Activated CD4-positive, alpha-beta memory T cell treated with anti-CD3 and anti-CD28 coated beads for 36 hours (primary cell): ENCODE measurements at places on chromosomes 13 and 19.

DNA sequence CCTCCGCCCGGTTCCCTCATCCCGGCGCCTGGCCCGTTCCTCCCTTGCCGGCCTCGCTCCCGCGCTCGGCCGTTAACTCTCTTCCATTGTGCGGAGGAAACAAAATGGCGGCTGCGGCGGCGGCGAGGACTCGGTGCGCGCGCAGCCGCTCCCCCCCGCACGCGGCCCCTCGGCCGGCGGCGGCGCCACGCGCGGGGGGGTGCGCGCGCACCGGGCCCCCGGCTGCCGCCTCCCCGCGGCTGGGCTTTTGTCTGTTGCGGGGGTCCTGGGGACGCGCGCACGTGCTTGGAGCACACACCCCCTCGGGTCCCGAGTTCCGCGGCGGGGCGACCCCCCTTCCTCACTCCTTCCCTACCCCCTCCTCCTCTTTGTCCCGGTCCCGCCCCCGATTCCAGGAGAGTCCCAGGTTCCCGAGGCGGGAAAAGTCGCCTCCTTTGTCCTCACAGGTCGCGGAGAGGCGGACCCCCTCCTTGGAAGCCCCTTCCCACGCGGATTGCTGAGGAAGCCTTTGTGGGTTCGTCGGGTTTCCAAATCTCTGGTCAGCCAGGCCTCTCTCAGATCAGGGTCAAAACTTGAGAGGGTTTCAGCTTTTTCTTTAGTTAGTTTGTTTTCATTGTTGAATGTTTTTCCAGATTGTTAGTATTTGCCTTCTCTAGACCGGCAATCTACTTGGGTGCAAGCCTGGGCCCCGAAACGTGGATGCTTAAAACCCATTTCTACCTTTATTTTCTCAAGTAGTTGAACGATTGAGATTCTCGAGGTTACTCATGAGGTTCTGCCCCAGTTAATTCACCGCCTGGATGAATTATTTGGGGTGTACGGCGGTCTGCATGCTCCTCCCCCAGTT, 687 bp downstream of the ILF3 start:
- peak; percentile 64 for DNase-seq

GRCh38 chr13:71274923-71275608, 591.9 kb downstream of the DACH1 start:
- DNase-seq: no peak

DNA sequence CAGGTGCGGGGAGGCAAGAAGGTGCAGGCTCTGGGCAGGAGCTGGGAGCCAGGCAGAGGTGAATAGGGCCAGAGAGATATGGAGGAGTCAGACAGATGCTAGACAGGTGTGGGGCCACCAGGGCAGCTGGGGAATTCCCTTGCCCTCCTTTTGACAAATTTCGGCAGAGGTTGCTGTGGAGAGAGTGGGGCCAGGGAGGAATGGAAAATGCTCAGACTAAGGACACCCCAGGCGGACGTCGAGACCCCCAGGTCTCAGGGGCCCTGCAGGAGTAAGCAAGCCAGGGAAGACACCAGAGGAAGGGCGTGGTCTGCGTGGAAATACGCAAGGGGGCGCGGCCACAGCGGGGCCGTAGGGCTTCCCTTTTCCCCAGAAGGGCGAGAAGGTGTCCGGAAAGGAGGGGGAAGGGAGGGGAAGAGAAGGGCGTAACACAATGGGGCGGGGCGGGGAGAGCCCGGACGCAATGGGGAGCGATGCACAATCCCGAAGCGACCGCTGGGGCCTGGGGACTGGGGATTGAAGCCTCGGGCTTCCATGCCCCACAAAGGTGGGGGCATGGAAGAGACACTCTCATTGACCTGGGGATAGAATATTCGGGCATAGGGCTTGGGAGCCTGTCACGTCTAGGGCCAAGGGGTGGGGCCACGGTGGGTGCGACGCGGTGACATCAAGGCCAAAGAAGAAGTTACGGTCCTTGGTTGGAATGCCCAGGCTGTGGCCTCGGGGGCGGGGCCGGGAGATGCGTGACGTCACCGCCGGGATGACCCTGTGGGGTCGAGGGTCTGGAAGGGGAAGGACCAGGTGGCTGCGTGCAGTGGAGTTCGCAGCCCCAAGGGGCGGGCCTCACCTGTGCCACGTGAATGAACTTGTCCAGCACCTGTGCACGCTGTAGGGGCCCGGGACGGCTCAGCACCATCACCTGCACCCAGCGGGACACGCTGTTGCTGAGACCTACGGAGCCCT, 8.2 kb downstream of the RASGRP4 start:
- peak; percentile 81 for DNase-seq

GRCh38 chr19:11580116-11580515, 2.7 kb upstream of the ACP5 start:
- DNase-seq: no peak

DNA sequence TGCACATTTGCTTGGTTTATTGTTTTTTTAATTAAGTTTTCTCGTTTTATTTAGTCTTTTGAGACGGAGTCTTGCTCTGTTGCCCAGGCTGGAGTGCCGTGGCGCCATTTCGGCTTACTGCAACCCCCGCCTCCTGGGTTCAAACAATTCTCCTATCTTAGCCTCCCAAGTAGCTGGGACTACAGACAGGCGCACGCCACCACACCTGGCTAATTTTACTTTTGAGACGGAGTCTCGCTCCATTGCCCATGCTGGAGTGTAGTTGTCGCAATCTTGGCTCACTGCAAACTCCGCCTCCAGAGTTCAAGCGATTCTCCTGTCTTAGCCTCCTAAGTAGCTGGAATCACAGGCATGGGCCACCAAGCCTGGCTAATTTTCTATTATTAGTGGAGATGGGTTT, 1.3 kb downstream of the RPS9 start:
- no peak for DNase-seq

- peak; percentile 22 for DNase-seq
Measured at GRCh38 chr13:49791315-49791710, 1.2 kb downstream of the KPNA3 start.

DNA sequence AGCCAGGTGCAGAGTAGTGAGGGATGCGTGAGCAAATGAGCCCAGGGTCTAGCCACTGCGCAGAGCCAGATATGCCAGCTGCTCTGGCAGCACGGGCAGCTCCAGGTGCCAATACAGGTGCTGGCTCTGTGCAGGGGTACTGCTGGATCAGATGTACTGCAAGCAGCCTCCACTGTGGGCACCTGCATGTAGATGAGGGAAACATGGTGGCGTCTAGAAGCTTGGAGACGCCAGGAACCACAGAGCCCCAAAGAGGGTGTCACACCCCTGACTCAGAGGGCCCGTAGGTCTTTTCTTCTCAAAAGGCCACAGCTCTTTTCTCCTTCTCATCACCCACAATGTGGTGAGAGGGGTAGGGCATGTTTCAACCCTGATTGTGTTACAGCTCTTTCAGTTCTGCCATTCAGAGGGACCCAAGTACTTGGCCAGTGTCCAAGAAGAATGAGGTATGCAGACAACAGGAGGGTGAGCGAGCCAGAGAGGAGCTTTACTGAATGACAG, 244.4 kb upstream of the SLITRK1 start:
- DNase-seq: no peak

GRCh38 chr19:16295057-16295456, 29.6 kb upstream of the KLF2 start:
- no peak for DNase-seq

DNA sequence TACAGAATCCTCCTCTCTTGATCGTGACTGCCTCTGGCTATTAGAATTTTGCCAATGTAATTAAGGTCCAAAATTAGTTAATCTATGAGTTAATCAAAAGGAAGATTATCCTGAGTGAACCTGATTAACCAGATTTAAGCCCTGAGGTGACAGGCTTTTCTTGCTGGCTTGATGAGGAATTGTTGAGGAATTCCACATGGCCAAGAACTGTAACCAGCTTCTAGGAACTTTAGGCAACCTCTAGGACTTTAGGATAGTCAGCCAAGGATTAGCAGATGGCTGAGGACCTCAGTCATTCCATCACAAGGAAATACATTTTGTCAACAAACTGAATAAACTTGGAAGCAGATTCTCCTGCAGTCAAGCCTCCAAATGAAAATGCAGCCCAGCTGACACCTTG, 84.8 kb downstream of the STOML3 start:
- DNase-seq: no peak

DNA sequence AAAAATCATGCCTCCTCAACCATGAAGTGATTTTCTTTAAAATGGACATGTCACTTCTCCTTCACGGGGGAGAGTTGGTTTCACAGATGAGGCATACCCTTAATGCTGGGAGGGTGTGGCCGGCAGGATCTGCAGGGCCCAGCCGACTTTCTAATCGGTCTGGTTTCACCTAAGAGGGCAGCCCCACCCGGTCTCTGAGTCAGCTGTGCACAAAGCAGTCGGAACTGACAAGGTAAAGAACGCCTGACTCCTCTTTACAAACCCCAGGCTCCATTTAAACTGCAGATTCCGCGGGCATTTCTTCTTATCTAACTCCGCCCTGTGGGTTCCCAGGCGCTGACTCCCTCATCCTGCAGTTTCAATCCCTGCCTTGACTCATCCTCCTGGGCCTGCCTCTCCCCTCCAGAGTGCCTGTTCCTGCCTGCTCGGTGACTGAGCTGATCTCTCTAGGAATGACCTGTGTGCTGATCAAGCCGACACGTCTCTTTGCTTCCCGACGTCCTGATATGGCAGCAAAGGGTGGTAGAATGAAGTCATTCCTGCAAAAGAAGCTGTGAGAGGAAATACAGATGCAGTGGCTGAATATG, 63.4 kb downstream of the EFNB2 start:
- DNase-seq: no peak

DNA sequence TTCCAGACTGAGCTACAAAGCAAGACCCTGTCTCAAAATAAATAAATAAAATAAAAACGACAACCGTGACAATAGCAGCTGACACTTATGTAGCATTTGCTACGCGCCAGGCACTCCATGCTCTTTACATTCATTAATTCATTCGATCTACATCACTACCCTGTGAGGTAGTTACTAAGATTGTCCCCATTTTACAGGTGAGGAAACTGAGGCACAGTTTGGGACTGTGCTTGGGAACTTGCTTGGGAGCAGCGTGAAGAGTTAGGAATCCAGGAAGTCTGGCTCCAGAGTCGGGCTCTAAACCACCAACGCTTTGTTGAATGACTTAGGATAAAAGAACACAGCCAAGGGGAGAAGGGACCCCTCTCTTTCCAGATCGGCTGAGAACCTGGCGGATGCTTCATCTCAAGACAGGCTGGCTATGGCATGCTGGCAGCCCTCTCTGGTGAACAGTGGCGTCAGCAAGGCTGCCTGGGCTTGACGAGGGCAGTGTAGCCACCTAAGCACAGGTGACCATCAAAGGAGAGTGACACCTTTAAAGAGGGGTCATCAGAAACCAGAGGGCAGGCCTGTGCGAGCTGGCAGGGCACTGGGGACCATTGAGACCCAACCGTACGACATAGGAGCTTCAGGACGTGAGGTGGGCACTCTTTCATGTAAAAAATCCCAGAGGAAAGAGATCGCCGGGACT, 591 bp downstream of the DOHH start:
- no peak for DNase-seq

GRCh38 chr13:30645629-30646028, 27.9 kb downstream of the USPL1 start:
- DNase-seq: no peak

- DNase-seq: no peak
Measured at GRCh38 chr19:39270036-39270871, 2.1 kb downstream of the IFNL2 start.

- no peak for DNase-seq
Measured at GRCh38 chr13:49457221-49457620, 13.1 kb downstream of the SETDB2 start.

- no peak for DNase-seq
Measured at GRCh38 chr13:74886502-74886901, 595.5 kb downstream of the TBC1D4 start.

- DNase-seq: peak; percentile 33
Measured at GRCh38 chr13:19153782-19154450, 27.7 kb downstream of the TUBA3C start.

GRCh38 chr19:35119091-35119490, 3.5 kb downstream of the FXYD3 start:
- no peak for DNase-seq

GRCh38 chr19:18340190-18340989, at the start of gene PGPEP1:
Gene PGPEP1, plus strand, starts transcription at chr19:18340598. Its CDS starts 84 bp downstream, at chr19:18340682.
- peak; percentile 76 for DNase-seq

DNA sequence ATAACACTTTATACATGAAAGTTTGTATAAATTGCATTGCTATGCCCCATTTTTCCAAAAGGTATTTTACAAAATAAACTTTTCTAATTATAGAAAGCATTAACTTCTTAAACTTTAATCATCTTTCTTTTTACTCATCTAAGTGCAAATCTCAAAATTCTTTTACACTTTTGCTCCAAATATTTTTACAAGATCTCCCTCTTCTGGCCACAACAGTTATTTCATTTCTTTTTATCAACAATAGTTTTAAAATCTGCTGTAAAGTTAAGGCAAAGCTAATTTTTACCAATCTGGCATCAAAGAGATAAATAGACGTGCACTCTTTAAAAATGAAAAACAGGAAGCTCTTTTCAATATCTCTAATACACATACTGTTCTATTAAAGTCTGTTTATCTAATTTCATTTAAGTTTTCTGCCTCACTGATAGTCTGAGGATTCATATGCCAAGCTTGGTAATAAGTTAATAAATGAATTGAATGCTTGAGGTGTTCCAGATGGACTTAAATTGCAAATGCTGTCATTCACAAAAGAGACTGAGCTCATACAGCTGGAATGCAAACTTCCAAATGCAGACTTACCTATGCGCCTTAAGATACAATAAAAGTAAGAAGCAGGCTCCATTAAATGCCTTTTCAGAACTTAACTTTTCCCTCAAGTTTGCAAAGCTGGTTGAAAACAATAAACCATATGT, 583.0 kb upstream of the ATXN8OS start:
- DNase-seq: no peak

DNA sequence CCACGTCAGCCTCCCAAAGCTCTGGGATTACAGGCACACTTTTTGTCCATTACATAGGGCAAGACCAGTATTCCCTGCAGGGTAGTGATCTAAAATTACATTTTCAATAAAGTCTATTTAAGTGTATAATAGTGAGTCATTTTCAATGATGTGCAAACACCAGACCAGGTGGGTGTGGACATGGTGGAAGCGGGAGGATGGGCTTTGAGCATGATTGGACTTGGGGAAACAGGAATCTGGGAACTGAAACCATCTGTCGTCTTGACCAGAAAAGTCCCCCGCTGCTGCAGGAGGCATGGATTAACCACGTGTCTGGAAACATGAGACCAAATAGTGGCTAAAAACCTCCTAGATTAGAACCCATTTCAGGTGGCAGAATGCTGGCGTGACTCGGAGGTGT, 4.9 kb downstream of the FXYD3 start:
- no peak for DNase-seq

GRCh38 chr19:38850436-38850975, 720 bp upstream of the HNRNPL start:
- no peak for DNase-seq

GRCh38 chr13:73664851-73665250, 469.4 kb downstream of the KLF12 start:
- no peak for DNase-seq

- DNase-seq: no peak
Measured at GRCh38 chr13:96650301-96650886, 343.9 kb downstream of the OXGR1 start.

DNA sequence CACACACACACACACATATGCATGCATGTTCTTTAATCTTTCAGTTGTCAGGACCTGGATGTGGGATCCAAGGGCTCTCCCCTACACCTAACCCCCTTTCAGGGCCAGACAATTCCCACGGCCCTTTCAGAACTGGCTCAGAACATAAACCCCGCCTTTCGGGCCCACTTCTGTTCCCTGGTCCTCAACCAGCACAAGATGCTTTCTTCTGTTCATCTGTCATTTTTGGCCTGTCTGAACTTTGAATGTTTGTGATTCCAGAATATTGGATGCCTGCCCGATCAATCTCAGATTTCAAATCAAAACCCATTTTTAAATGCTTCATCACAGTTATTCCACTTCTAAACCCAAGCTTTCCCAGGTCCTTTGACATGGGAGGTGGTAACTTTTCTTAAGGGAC, 167.3 kb downstream of the USP12 start:
- no peak for DNase-seq
